ENCODE measurements at places on chromosomes 2 and 18.

DNA sequence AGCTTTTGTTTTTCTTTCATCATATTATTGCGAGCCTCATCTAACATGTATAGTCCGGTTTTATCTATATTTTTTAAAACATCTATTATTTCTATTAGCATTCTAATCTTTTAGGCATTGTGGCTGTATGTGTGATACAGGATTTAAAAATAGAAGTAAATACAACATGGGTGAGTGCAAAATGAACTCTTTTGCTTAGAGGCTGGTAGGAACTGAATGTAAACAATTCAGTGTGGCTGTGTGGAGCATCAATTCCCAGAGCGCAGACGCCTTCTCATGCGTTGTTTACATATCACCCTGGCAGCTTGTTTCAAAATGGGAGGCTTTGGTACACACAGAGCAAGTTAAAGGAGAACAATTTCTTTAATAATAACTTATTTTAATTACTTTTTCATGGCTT lies 836 bp downstream of the DTNA start:
- DNase-seq = no peak

DNA sequence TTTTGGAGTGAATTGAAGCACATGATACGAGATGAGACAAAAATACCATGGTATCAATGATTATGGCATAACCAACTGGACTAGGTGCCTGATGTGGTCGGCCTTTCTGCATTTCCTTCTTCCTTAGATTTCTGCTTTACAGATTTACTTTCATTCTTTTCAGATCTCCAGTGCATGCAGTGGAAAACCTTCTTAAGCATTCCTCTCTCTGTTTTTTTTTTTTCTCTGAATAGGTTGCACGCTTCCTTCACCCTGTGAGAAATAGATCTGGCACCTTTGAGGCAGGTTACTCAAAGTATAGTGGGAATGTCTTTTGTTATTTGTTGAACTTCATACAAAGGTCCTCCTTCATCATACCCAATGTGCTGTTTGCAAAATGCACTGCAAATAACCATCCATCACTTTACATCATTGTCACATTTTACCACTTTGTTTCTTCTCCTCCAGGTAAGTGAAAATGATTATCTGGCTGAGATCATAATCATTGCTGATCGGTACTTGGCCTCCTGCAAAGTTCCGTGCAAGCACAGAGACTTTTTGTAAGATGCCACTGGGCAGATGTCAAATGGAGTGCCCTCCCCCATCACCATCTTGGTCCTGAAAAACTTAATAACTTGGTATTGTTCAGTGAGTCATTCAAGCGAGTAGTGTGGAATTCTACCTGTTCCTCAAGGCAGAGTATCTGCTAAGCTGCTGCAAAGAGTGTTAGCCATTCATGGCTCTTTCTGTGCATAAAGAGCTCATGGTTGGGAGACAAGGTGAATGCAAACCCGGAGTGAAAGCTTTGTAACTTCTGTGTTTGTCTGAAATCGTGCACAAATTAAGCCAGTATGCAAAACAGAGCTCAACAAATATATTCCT lies 30.0 kb upstream of the KLHL14 start:
- no peak for DNase-seq

GRCh38 chr2:235908826-235909225 lies 259.4 kb downstream of the GBX2 start:
- no peak for DNase-seq

DNA sequence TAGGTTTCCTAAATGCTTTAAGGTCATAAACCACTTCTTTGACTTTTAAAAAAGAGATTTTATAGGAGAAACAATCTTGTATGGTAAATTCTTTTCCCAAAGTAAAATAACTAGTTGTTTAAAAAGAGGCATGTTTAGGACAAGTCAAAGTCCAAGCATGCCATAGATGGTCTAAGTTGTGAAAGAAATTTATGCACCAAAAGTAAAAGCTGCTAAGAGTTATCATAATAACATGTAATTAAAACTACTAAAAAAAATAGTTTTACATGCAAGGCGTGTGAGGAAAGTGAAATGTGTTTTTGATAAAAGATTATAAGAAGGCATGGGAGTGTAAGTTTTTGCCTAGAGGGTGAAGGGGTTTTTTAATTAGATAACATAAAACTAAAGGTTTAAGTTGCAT lies 22.5 kb downstream of the FAM210A start:
- no peak for DNase-seq

DNA sequence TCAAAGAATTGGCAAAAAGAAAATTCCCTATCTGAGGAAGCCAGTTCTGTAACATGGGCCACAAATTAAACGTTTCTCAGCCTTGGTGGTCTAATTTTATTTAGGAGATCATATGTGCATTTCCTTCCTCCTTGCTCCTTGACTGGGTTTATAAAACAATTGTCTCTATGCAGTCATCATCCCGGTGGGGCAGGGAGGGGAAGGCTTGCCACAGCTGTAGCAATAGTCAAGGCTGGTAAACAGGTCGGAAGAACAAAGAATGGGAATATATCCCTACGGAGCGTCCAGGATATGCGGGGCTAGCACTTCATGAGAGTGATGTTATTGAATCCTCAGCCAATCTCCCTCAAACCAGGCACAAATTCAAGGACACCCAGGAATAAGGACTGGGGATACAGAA lies 143.8 kb downstream of the RNF152 start:
- no peak for DNase-seq

GRCh38 chr2:43522177-43522576 lies 73.7 kb downstream of the THADA start:
- DNase-seq = no peak

- DNase-seq = no peak
Measured at GRCh38 chr2:158099716-158100115, 2.0 kb upstream of the UPP2 start.

GRCh38 chr2:180980106-180980942 lies at the start of gene UBE2E3:
UBE2E3 (plus strand) TSS chr2:180980605; CDS start chr2:180982043, 1,438 bp downstream.
- peak; percentile 89 for DNase-seq

DNA sequence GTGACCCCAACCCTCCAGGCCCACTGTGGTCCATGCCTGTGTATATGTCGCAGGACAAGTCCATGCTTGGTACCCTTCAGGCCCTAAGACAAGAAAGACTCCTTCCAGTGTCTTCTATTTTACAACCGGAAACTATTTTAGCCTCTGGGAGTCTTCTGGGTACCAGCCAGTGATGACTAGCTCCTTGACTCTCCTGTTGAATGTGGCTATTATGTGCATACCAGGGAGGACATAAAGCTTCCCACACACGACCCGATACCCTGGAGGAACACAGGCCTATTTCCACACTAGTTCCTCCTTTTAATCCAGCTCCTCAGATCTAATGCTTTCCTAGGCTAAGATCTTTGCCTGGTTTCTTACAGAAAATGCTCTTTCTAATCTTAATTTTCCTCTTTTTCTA lies 178.1 kb downstream of the NCKAP5 start:
- no peak for DNase-seq

DNA sequence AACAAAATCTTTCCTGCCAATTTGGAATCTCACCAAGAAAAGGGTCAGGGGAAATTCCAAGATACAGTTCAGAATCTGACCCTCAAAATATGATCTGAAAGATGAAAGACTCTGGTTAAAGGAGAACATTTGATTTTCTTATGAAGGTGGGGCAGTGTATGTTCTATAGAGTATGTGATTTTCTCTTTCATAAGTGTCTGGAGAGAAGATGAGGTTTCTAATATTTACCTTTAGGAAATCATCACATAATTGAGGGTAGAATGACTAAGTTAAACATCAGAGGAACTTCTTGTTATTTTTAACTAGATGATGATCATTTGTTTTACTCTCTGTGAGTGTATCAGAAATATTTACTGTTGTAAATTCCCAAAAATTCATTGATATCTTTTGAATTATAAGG lies 27.8 kb upstream of the MBOAT2 start:
- no peak for DNase-seq

DNA sequence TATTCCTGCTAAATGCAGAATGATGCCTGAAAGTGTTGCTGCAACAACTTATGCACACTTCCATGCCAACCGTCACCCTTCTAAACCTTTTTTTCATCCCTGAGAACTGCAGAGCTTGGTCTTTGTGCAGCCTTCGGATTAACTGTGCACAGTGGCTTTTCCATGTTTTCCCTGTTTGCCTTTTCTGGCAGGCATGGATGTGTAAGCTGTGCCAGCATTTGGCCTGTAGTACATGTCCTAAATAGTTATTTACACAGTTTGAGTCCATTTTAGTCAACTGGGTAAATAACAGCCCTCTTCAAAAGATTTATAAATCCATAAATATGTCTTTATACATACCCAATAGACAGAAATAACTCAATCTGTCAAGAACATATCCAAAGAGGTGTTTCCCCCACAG lies 31.5 kb downstream of the MEIS1 start:
- DNase-seq = no peak

- DNase-seq = no peak
Measured at GRCh38 chr2:70670626-70671025, 97.4 kb downstream of the ADD2 start.

GRCh38 chr2:6919901-6920742 lies 2.9 kb downstream of the RNF144A start:
- no peak for DNase-seq

DNA sequence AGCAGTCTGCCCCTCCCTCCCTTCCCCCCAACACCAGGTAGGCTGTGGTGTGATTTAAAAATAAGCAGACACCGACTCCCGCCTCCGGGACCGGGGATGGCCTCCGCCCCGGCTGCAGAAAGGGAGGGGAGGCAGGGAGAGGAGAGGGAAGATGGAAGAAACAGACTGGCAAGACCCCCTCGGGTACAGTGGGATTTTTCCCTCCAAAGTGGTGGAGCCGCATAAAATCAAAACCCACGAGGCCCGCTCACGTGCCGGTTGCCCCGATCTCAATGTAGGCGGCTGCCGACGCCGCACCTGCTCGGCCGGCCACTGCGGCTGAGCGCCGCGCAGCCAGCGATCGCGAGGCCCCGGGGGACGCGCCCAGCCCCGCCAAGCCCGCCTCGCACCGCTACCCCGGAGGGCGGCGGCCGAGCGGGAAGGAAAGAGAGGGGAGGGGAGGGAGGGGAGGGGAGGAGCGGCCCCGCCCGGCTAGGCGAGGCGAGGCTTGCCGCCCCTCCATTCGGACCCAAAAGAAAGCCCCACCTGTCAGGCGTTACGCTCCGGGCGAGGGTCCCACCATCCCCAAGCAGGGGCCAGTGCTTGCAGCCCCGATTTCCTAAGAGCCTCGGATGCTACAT lies 811 bp downstream of the ADD2 start:
- peak; percentile 73 for DNase-seq

DNA sequence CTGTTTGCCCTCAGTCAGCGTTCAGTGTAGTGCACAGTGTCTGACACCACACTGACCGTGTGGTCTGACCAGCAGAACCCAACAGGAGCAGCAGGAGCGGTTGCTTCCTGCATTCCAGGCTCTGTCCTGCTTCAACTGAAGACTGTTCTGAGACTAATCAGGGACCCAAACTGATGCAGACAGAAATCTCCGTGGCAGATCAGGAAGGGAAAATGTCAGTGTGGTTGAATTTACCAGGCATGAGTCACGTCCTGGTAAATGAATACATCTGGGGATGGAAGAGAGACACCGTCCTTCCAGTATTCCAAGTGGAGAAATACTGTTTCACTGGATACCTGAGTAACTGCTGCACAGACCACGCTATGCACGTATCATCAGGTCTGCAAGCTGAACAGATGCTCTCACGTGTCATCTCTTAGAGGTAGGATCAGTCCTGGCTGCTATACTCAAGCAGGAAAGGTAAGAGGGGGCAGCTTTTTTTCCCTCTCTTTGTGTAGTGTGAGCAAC lies 223.6 kb upstream of the EPAS1 start:
- DNase-seq = no peak

GRCh38 chr18:74916773-74917393 lies 292.1 kb downstream of the PTGR3 start:
- DNase-seq = no peak

GRCh38 chr2:232367591-232368233 lies 10.8 kb upstream of the ALPP start:
- no peak for DNase-seq

DNA sequence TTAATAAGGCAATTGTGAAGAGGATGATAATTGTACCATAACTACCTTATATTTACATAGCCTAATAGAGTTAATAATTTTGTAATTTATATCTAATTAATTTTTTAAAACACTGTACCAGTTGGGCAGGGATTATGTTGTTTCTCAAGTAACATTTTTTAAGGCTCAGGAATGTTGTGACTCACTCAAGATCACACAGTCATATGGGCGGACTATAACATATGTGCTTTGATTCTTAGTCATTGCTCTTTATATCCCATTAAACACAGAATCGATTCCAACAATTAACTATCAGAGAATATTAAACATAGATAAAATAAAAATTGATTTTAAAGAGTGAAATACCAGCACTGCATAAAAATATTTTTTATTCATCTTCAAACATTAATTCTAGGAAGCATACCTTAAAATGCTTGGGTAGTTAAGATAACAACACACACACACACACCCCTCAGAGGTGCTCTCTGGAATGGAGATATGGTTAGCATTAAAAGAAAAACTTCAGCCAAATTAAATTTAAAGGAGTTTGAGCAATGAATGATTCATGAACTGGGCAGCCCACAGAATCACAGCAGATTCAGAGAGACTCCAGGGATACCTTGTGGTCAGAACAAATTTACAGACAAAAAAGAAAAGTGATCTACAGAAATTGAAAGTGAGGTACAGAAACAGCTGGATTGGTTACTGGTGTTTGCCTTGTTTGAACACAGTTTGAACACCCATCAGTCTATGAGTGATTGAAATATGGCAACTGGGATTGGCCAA lies 869.4 kb upstream of the ID2 start:
- DNase-seq = no peak
